Gastroesophageal sphincter (tissue), 4 donors: ENCODE measurements at places on chromosomes 3 and 15. TPM values are rescaled to one million over a fixed set of nuclear protein-coding genes. Genes with fewer than 3 reads are reported as not detected.

Gene DUOX1
- 0.62 TPM for total RNA-seq

GRCh38 chr3:157059661-157060060 lies 100.3 kb downstream of the CCNL1 start:
- no peak for ATAC-seq

Gene HIGD2B
- total RNA-seq, result not detected

DNA sequence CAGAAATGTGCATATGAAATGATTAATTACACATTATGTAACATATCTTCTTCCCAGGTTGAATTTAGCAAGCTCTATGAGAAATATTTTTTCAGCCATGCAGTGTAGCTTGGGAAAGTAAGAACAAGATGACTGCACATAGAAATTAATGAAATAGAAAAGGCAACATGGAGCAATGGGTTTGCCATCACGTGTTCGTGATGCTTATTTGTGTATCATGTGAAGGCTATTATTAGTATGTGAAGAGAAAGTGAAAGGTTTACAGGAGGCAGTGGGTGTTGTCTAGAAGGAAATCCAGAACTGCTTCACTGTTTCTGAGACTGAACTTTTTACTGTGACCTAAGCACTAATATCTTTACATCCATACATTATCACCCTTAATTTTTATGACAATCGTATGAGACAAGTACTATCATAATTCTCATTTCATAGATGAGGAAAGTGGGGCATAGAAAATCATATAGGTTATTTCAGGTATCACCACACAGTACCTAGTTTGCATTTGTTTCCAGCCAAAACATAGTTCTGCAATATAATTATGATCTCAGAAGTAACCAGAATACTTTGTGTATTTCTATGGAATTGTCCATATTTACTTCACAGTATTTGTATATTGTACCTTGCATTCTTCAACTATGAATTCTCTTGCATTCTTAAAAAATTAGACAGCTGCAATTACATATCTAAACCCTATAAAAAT lies 14.9 kb downstream of the SERPINI1 start:
- no peak for ATAC-seq

Gene EFCC1
- total RNA-seq, result 4.8 TPM

Gene ERICH6
- total RNA-seq, result not detected

GRCh38 chr3:45506751-45507391 lies 87.7 kb upstream of the LIMD1 start:
- ATAC-seq, result no peak

- no peak for ATAC-seq
Measured at GRCh38 chr15:93474728-93475127, 385.7 kb upstream of the RGMA start.

DNA sequence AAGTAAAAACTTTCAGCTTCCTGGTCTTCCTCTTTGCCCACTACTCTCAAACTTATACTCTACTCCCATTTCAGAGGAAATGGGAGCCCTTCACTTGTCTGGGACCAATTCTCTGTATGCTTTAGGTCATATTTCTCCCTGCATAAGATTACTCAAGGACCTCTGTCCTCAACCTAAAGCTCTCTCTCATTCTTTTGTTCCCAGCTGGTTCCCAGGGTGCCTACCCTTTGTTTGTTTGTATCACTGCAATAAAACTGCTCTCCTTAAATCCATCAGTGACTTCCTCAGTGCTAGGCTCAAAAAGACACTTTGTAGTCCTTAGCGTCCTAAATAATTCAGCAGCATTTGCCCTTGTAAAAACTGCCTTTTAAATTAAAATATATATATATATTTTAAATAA lies 2.9 kb downstream of the NGRN start:
- ATAC-seq, result no peak

- ATAC-seq, result no peak
Measured at GRCh38 chr15:53549697-53550305, 209.7 kb downstream of the WDR72 start.

GRCh38 chr15:64884679-64885078 lies 27.0 kb upstream of the ANKDD1A start:
- ATAC-seq, result no peak

DNA sequence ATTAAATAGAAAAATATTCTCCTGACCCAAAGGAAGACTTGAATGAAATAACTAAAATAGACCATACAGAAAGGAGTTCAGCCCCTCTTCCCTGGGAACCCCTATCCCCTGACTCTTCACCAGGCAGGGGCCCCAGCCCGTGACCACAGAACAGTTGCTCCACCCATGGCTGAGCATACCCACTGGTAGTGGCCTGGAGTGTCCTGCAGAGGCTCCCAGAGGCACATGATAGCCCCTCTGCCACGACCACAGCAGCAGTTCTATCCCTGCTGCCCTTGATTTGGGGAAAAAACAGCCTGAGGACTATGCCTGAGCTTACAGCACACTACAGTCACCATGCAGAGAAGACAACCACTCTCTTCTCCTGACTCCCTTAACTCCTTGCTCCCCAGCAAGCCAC lies 31.8 kb downstream of the TTC14 start:
- ATAC-seq, result no peak

- no peak for ATAC-seq
Measured at GRCh38 chr3:11140030-11140712, 14.1 kb upstream of the HRH1 start.

DNA sequence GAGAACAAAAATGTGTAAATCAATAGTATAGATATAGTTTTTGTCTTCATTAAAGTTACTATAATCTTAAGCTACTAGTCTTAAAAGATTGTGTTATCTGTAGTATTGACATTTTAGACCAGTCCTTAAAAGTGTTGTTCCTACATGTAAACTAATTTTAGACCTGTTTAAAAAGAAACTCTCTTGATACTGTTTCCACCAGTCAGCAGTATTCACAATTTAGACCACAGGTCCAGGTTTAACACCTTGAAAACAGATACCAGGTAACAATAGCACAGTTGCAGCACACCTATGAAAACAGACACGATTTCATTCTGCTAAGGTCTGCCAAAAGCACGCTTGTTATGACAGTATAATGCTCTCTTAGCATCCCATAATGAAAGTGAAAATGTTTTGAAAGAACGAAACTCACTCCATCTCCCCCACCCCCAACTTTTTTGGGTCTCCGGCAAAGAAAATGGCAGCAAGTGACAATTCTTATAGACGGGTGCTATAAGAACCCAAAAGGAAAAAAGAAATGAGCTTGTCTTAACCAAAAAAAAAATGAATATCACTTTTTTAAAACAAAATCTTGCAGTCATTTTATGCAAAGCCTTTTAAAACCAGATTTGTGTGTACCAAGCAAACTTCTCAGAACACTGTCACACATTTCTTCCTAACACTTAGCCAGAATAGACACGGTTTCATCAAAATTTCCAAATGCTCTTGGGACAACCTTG lies 1.6 kb downstream of the EIF4E3 start:
- ATAC-seq, result no peak

DNA sequence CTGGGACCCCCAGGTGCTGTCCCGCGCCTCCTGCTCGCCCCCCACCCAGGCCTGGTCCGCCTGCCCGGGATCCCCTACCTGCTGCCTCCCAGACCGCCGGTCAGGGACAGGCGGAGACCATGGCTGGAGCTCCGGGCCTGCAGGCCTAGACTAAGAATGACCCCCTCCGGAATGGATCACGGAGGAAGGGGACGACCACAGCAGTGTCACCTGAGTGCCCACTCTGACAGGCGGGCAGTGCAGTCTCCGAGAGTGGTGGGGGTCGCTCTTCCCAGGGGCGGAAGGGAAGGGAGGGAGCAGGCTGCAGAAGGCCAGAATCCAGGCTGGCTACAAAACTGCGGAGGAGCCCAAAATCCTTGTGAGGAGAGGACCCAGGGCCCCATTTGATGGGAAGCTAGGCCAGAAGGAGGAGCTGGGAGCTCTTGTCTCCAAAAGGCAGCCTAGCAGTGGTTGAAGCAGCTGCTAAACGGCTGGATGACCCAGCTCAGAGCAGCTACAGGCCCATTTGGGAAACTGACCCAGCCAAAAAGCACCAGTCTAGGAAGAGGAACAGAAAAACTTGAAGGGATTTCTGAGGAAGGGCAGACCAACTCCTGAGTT lies 908 bp upstream of the RAB43 start:
- ATAC-seq, result no peak

DNA sequence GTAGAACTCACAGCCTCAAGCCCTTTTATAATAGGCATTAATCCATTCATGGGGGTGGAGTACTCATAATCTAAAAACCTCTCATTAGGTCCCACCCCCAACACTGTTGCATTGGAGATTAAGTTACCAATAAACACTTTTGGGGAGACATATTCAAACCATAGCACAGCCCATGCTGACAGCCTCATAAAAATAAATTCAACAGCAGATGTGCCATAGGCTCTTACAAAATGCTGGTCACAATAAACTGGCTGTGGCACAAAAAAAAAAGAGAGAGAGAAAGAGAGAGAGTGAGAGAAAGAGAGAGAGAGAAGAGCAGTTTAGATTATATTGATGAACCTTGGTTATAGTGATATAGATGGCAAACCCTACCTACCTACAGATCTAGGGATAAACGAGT lies 1000.9 kb downstream of the TUSC7 start:
- no peak for ATAC-seq
